SIG-M5 (cell line): ENCODE measurements at places on chromosomes 6 and 20.

- DNase-seq, result no peak
Observed at GRCh38 chr20:53935344-53936084, 134.9 kb downstream of the BCAS1 start.

DNA sequence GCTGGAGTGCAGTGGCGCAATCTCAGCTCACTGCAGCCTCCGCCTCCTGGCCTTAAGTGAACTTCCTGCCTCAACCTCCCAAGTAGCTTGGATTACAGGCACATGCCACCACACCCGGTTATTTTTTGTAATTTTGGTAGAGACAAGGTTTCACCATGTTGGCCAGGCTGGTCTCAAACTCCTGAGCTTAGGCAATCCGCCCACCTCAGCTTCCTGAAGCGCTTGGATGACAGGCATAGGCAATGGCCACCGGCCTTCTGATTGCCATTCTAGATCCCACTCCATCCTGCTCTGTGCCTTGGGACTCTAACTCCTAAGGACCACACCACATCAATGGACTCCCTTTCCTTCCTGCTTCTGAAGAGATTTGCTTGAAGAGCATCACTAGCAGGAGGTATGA lies 60.6 kb downstream of the SEL1L2 start:
- DNase-seq, result no peak

DNA sequence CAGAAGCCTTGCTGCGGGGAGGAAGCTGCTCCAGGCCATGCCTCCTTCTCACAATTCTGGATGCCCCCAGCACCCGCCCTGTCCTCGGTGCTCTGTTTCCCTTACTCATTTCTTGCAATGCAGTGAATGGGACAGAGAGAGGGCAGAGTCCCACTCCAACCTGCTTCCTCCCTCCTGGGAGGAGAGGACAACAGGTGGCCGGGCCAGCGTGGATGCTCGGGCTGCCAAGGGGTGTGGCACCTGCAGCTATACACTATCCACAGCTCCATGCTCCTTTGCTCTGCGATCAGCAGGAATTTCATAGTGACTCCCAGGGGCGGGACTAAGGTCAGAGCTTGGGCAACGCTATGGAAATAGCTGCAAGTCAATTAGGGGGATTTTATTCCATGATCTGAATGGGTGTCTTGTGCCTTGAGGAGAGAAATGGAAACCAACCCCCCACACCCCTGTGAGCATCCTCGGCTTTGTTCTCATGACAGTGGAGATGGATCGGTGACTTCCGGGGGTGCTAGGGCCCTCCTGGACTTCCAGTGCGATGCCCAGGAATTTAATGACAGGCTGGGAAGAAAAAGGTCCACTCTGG lies 192.5 kb downstream of the MYLK4 start:
- DNase-seq, result no peak

DNA sequence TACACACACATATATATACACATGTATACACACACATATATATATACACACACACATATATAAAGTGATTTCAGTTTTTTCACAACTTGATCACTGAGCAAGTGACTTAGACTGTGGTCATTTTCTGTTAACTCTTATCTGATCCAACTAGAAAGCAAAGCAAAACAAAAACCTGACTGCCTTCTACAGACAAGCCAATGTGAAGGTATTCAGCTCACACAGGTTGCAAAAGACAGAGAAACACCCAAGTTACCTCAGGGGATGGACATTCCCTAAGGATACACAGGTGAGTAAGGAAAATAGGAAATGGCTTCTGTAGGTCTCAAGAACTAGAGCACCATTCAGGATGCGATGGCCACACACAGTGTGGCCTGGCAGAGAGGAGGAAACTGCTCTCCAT lies 58.4 kb upstream of the IER3 start:
- no peak for DNase-seq

DNA sequence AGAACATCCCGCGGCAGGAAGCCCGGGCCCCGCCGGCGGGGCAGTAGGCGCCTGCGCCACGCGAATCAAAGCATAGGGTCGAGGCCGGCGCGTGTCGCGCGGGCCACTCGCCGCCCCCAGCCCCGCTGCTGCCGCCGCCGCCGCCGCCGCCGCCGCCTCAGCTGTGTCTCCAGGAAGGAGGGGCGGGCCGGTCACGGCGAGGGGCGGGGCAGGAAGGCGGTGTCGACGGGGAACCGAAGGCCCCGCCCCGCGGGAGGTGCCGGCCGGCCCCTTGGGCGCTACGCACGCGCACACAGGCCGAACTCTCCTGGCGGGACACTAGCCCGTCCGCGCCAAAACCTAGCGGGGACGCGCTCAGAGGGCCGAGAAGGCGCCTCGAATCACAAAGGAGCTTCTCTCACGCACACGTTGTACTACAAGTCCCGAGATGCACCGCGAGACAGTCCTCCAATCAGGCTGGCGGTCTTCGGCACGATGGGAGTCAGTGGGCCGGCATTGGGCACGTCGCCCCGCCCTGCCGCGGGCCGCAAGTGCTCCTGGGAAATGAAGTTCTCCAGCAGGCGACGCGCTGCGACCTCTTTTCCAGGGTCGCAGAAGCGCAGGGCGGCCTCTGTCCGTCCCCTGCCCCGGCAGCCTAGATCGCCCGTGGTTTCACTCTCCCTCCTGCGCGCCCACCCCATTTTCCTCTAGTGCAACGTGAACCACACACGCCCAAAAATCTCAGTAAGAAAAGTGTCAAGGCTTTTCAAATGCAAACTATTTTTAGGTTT lies at the start of gene RALGAPA2:
Gene RALGAPA2 (minus strand): TSS at position 171 of the 770 bp plus-strand sequence. CDS start 164 bp downstream, at position 7.
- peak; percentile 90 for DNase-seq

DNA sequence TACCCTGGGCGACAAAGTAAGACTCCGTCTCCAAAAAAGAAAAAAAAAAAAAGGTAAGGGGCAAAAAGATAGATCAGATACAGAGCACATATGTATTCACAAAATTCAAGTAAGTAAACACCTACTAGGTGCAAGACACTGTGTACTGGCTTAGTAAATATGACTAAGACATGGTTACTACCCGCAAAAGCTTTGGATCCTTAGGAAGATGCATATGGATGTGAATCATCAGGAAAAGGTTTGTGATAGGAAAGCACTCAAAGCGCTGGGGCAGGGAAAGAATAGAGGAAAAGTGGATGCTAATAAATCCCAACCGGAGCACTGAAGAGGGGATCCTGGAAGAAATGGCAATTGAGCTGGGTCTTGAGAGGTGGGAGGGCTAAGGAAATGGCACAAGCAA lies 118.8 kb upstream of the FAM184A start:
- no peak for DNase-seq

DNA sequence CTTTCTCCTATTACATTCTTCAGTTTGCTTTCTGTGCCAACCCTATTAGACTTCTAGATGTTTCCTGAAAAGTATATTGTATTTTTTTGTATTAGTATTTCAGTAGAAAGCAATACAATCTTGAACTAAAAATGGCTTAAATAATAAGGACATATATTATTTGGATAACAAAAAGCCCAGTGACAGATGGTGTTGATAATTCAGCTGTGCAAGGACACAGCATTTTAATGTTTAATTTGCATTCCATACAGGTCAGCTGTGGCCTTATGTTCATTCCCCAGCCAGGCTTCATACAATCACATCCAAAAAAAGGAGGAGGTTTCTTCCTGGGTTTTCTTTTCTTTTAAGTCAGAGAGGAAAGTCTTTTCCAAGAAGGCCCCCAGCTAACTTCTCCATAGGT lies 236.9 kb downstream of the CD109 start:
- DNase-seq, result no peak
